Stimulated activated memory B cell treated with anti-CD40 and anti-IgM and Interleukin-4, amounts not matched to agents 10 μg/mL and 1 μg/mL and 100 μg/mL, for 72 hours (primary cell): ENCODE measurements at places on chromosomes 13 and 19.

DNA sequence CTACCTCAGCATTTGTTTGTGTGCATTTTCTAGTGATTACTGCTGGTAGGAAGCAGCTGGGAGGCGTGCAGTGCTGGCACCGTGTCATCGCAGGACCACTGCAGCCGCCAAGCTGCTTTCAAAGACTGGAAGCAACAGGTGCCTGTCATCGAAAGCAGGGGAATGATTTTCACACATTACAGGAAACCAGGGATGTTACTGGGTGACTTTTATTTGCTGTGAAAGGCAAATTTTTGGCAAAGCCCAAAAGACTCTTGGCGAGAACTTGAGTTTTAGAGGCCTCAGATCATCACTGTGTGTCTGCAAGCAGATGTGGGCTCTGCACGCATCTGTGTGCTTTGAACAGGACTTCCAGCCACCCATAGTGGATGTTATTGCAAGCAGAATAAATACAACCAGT, 176.4 kb downstream of the FLT1 start:
- no peak for ATAC-seq

- no peak for ATAC-seq
Measured at GRCh38 chr19:19568802-19569756, 31.0 kb downstream of the CILP2 start.

GRCh38 chr13:19596960-19597361, 35.6 kb upstream of the TPTE2 start:
- ATAC-seq = peak; percentile 43

- ATAC-seq = no peak
Measured at GRCh38 chr13:75296641-75297040, 185.3 kb downstream of the TBC1D4 start.

GRCh38 chr13:91375116-91375729, 23.2 kb upstream of the GPC5 start:
- peak; percentile 88 for ATAC-seq

- ATAC-seq = peak; percentile 83
Measured at GRCh38 chr13:110819203-110820014, 95.5 kb downstream of the ANKRD10 start.

- no peak for ATAC-seq
Measured at GRCh38 chr13:63163903-63164302, 1748.3 kb upstream of the PCDH20 start.

DNA sequence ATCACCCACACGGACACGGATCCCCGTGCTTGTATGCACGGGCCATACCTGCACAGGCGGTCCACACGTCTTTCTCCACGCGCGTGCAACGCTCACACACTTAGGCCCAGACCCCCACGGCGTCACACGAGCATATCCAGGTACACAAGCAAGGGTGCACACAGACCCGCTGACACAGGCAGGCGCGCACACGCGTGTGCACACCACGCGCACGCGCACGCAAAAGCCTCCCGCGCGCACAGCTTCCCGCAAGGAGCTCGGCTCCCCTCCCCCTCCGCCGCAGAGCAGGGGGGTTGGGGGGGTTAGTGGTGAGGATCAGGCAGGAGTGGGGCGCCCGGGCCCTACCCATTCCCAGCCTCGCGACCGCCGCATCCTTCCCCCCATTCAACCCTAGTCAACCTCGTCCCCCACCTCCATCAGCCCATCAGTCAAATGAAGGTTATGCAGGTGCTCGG, 407 bp downstream of the RAB3A start:
- ATAC-seq = peak; percentile 25

DNA sequence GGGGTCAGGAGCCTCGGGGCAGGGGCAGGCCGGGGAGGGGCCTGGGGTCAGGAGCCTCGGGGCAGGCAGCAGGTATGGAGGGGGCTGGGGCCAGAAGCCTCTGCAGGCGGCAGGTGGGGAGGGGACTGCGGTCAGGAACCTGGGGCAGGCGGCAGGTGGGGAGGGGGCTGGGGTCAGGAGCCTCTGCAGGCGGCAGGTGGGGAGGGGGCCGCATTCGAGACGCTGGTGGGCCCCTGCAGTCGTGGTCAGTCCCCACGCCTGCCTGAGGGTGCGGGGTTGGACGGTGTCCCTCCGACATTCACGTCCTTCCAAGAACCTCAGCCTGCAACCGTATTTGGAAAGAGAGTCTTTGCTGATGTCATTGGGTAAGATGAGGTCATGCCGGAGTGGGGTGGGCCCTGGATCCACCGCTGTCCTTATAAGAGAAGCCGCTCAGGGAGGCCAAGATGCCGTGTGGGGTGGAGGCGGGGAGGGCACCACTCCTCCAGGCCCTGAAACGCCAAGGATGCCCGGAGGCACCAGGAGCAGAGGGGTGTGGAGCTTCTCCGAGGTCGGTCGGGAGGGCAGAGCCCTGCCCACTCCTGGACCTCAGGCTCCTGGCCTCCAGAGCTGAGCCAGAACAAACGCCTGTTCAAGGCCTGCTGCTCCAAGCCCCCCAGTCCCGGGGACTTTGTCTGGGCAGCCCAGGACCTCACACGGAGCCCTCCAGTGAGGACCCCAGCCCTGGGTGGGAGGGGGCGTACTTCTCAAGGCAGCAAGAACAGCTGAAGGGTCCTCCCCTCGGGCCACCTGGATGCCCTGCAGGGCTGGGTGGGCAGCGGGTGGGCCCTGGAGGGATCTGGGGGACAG, 30.1 kb downstream of the PIP5K1C start:
- no peak for ATAC-seq

- ATAC-seq = no peak
Measured at GRCh38 chr13:79869326-79869725, 388.4 kb downstream of the NDFIP2 start.

- no peak for ATAC-seq
Measured at GRCh38 chr13:70191034-70191433, 82.8 kb upstream of the KLHL1 start.

DNA sequence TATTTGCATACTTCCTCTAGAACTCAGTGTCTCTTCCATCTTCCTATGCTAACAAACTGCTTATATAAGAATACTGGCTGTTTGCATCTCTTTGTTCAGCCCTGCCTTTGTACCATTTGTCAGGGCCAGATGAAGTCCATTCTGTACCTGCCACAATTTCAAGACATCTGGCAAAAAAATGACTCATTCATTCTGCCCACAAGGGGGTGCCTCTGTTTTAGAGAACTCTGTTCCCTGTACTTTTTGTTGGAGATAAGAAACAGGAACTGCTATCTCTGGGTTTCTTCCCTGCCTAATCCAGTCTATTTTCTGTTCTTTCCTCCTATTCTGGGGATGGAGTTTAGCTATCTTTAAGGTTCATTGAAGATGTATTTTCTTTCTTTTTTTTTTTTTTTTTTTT, 23.0 kb downstream of the ZNF568 start:
- no peak for ATAC-seq

DNA sequence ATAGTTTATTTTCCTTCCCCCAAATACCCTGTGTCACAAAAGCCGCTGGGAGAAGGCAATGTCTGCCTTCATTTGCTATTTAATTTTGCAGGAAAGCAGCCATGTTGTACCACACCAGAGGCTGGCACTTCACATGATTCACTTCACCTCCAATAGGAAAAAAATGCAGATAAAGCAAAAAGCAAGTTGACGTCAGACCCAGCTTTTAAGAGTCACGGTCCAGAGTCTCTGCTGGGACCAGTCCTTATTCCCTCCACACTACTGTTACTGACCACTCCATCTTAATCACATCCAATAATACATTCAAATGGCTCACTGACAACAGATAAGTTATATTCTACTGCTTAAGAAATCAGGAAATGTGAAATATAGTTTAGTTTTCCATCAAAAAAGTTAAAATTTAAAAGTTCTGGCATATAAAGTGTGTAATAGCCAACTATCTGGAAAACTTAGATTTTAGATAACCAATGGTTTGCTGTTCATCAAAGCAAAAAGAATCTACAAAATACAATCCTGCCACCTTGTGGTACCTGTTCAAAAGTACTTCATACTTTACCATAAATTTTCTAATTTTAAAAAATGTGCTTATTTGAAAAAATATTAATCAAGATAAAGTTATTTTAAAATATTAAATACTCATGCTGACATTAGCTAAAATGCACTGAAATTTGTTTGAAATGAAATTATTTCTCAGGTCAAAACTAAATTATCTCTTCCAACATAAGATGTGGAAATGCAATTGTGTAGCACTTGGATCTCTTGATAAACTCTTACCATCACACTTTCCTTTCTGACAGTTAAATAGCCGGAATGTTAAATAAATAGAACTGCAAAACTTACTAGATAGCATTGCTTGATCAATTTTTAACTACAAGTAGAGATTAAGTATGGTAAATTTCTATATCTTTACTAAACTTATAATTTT, 97.3 kb downstream of the SERP2 start:
- ATAC-seq = no peak

GRCh38 chr13:98965325-98965724, 12.5 kb downstream of the DOCK9 start:
- no peak for ATAC-seq

DNA sequence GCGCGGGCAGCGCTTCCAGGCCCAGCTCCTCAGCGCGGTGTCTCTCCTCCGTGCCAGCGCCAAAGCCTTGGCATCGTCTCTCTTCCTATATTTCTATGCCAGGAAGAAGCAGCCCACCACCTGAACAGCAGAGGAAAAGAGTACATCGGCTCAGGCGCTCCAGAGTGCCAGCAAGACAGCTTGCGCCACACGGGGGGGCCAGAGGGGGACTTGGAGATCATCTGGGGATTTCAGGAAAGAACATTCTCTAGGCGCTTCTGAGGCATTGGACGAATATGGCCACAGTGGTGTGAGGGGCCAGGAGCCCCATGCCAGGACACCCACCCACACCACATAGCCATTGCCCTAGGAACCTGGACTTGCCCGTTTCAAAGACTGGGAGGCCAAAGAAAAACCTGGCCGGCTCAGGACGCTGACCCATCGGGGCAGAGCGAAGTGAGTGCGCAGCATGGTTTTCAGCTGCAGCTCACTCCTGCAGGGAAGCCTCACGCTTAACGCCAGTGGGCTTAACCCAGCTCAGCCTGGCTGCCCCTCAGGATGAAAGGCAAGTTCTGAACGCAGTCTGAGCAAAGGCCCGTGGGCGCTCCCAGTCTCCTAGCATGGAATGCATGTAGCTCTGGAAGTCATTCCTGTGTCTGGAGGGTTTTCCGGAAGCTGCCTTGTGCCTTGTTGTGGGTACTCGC, 62.1 kb downstream of the GGACT start:
- no peak for ATAC-seq

DNA sequence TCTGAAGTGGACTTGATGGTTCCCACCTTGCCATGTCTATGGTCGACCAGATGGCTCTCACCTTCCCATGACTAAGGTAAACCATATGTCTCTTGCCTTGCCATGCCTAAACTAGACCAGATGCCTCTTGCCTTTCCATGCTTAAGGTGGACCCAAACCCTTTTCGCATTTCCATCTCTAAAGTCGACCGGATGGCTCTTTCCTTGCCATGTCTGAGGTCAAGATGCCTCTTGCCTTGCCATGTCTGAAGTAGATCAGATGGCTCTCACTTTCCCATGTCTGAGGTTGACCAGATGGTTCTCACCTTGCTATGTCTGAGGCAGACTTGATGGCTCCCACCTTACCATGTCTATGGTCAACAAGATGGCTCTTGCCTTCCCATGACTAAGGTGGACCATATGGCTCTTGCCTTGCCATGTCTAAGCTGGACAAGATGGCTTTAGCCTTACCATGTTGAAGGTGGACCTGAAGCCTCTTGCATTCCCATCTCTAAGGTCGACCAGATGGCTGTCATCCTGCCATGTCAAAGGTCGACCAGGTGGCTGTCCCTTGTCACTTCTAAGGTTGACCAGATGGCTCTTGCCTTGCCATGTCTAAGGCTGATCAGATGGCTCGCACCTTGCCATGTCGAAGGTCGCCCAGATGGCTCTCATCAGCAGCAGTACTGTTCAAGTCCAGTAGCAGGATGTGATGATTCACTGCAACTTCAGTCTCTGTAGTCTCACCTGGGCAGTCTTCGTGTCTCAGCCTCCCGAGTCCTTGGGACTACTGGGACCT, 1439.4 kb downstream of the UQCRFS1 start:
- ATAC-seq = no peak

GRCh38 chr19:43599635-43600295, 3.4 kb downstream of the ZNF576 start:
- ATAC-seq = no peak

- peak; percentile 40 for ATAC-seq
Measured at GRCh38 chr19:55116859-55117662, at the start of gene PPP1R12C. Gene PPP1R12C, minus strand, starts transcription at chr19:55117637. Its CDS starts 94 bp downstream, at chr19:55117543.

GRCh38 chr19:51102991-51103390, 5.2 kb downstream of the CTU1 start:
- no peak for ATAC-seq

- ATAC-seq = peak; percentile 53
Measured at GRCh38 chr13:52599848-52600603, 42.2 kb upstream of the HNRNPA1L2 start.

- no peak for ATAC-seq
Measured at GRCh38 chr13:92864584-92865284, 361.9 kb upstream of the GPC6 start.

DNA sequence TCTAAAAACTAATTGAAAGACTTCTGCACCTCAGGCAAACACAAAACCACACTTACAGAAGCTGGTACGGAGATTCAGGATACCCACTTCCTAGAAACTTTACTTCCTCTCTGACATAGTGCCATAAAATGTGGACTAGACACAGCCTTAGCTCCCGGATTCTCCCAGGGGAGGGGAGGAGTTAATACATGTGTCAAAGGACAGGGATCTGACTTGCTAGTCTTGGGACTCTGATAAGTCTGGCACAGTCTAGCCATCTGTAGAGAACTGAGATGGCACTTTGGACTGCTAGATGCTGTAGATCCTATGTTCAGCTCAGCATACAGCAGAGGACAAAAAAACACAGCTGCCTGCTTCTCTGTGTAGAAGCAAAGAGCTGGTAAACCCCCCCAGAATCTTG, 769.8 kb upstream of the MIR17HG start:
- ATAC-seq = no peak

DNA sequence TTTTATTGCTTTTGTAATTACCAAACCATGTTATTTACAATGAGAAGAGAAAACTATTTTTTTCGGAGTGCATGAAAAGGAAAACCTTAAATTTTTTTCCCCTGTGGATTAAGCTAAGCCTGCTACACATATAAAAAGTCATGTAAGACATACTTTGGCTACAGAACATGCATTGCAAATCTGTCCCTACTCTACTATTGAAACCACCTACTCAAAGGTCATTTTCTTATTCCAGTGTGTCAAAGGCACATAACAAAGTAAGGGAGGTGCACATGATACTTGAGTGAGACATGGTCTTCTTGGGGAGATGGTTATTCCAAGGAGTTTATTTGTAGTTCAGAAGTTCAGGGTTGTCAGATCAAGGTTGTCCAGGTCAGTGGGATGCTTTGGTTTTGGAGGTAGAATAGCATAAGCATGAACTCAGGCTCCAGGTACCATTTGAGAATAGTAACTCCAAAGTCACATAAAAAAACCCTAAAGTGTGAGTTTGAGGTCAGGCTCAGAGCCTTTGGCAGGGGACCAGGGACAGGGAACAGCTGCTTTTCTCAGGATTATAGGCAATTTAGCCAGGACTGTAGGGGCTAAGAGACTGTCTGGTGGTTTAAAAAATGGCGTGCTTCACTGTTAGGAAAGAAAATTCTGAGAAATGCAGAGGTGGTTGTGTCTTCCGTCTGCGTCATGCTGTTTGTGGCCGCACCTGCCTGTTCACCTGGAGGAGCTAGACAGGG, 15.4 kb downstream of the FARP1 start:
- no peak for ATAC-seq
